ENCODE measurements at places on chromosomes 1 and 21.
A peak's percentile ranks its signal among the peaks of the same experiment; 100 is the strongest.

DNA sequence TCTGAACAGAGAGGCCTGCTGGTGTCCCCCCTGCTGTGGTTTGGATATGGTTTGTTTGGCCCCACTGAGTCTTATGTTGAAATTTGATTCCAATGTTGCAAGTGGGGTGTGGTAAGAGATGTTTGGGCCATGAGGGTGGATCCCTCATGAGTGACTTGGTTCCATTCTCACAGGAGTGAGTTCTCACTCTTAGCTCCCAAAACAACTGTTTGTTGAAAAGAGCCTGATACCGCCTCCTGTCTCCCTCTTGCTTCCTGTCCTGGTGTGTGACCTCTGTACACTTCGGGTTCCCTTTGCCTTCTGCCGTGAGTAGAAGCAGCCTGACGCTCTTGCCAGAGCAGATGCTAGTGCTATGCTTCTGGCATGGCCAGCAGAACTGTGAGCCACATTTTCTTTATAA lies 60.5 kb downstream of the C21orf91 start:
- no peak for DNase-seq

DNA sequence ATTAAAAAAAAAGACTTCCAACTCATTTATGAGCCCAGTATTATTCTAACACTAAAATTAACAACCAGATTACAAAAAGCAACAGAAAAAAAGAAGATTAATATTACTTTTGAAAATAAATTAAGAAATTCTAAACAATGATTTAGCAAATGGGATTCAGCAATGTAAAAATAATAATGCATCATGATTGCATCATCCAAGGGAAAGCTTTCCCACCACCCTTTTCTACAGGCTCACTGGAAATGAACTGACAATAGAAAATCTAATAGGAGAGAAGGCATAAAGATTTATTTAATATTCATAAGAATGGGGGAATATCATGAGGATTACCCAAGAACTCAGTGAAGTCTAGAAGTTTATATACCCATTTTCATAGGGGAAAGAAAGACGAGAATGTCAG lies 1671.9 kb downstream of the NCAM2 start:
- no peak for DNase-seq

- no peak for DNase-seq
Measured at GRCh38 chr21:15212206-15212605, 147.4 kb upstream of the NRIP1 start.

- DNase-seq: peak; percentile 75
Measured at GRCh38 chr1:89523572-89524368, 859 bp upstream of the LRRC8B start.

- DNase-seq: peak; percentile 8
Measured at GRCh38 chr1:173206816-173207568, at the start of gene TNFSF4. Gene TNFSF4 (minus strand): TSS chr1:173207331. CDS start chr1:173207176, 155 bp downstream.

DNA sequence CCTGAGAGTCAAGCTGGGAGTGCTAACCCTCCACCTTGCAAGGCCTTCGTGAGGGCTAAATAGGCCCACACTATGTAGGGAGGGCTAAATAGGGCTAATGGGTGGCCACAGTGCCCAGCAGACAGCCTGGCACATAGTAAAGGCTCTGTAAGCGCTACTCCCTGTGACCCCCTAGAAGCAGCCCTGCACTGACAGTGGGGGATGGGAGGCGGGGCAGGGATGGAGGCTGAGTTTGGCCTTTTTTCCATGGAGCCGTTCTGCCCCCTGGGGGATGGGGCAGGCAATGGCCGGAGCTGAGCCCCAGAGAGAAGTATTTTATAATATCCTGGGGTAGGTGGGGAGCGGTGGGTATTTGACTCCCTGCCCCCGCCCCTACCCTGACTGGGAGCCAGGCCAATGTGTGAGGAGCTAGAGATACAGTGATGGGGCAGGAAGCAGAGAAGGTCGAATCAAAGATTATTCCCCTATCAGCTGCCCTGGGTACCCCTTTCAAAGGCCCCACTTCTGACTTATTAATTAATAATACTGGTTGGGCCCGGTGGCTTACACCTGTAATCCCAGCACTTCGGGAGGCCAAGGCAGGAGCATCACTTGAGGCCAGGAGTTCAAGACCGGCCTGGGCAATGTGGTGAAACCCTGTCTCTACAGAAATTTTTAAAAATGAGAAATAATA lies 42.3 kb downstream of the LACTBL1 start:
- peak; percentile 92 for DNase-seq

DNA sequence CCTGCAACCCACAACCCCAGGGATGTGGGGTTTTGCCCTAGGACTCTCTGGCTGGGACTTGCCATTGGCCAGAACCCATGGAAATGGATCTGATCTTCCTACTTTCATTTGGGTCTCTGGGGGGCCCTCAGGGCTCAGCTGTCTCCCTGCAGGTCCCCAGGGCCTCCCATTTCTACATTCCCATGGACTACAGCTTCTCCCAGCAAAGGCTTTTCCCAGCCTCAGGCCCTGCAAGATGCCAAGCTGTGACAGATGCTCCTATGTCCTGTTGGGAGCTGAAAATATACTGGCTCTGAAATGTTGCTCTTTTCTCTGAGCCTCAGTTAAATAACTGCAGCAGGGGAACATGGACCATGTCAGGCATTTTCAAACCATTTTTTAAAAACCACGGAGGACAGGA lies 99.5 kb upstream of the IGSF21 start:
- DNase-seq: no peak

GRCh38 chr1:151716771-151717631 lies at the start of gene CELF3:
Gene CELF3 (minus strand): TSS chr1:151716803. CDS start chr1:151716020, 783 bp downstream.
- peak; percentile 86 for DNase-seq

- no peak for DNase-seq
Measured at GRCh38 chr1:30689901-30690645, 33.3 kb downstream of the MATN1 start.

GRCh38 chr1:77227381-77227780 lies 8.2 kb upstream of the PIGK start:
- no peak for DNase-seq

DNA sequence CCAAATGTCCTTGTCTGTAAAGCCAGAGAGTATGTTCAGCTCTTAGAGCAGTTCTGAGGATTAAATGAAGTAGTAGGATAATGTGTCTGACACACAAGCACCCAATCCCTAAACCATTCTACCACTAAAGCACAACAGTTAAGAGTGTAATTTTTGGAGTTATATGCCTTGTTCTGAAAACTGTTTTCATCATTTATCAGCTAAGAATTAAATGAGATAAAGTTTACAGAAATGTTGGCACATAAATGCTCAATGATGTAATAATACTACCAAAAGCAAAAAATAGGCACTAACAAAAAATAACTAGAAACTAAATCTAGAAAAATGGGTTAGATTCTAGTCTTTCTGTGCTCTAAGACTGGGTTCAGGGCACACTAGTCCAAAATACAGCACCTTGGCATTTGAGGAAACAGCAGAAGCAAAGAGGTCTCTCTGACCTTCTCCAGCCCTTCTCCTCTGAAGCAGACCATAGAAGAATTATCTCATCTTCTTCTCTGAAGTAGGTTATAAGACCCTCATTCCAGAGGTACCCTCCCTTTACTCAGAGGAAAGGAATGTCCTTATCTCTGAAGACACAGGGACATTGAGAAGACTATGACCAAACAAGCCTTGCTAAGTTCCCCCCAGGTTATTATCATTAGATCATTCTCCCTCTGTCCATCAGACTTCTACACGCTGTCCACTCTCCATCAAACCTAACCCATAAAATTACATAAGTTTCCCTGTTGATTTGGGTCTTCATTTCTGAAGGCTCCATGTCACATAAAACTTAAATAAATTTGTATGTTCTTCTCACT lies 20.6 kb downstream of the ABL2 start:
- DNase-seq: no peak

- no peak for DNase-seq
Measured at GRCh38 chr1:107404756-107405155, 263.9 kb downstream of the NTNG1 start.

- DNase-seq: no peak
Measured at GRCh38 chr1:153643100-153643499, 9.2 kb downstream of the CHTOP start.

- DNase-seq: no peak
Measured at GRCh38 chr1:228013131-228013934, 6.5 kb downstream of the WNT3A start.

DNA sequence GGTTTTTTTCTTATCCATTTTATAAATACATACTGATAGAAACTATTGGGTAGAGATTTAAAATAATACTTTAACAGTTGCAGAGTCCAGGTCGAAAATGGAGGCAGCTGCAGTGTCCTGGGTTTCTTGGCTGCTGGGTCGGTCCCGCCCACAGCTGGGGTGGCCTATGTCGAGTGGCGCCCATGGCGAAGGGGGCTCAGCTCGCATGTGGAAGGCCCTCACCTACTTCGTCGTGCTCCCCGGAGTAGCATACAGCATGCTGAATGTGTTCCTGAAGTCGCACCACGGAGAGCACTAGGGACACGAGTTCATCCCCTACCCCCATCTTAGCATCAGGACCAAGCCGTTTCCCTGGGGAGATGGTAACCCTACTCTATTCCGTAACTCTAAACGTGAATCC lies 1304.9 kb upstream of the ADGRL2 start:
- no peak for DNase-seq

DNA sequence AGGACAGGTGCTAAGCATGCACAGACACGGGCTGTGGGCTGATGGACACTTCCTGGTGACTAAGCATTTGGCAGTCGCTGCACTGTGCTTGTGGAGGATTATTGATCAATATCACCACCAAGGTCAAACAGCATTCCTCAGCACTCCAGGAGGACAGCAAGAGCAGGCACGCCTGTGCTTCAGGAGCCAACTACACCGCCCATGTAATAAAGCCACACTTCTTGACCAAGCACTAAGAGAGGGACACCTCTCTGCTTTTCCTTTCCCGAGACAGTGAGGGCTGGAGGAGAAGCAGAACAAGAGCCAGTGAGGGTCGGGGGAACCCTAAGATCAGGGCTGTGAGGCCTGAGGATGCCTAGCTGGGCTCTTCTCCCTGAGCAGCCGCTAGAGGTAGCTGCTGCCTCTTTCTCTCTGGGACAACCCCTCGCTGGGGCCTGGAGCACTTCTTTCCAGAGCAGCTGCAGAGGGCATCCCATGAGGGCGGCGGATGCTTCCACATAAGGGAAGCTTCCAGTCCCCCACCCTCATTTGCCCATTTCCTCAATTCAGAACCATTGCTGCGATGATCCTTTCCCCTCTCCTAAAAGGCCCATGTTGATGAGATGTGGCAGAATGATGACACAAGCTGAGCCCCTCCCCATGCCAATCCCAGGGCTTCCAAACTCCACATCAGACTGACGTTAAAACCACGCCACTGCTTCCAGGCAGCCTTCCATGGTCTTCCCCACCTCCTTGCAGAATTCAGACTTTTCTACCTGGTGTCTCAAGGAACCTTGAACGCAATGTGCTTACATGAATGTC lies 19.1 kb downstream of the RAB7B start:
- DNase-seq: peak; percentile 86

DNA sequence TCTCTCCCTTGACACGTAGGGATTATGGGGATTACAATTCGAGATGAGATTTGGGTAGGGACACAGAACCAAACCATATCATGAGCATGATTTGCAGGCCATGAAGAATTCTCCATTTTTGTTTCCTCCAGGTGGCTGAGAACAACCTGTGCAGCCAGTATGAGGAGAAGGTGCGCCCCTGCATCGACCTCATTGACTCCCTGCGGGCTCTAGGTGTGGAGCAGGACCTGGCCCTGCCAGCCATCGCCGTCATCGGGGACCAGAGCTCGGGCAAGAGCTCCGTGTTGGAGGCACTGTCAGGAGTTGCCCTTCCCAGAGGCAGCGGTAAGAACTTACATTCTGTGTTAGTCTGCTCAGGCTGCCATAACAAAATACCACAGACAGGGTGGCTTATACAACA lies 9.7 kb downstream of the MX1 start:
- DNase-seq: no peak

- DNase-seq: no peak
Measured at GRCh38 chr1:225349826-225350225, 78.0 kb downstream of the LBR start.

DNA sequence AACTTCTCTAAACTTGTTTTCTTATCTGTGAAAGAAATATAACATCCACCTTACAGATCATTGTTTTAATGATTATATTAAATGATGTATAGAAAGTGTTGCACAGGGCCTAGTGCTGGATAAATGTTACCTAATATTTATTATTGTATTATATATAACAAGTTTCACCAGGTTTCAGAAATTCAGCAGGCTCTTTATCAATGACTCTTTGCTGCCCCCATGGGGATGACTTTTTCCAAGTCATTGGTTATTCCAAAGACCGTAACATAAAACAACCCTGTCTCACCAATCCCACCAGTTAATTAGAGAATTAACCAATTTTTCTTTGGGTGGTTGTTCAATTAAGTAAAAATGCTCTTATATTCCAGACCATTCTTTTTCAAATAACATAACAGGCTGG lies 7.3 kb upstream of the DEDD start:
- peak; percentile 81 for DNase-seq

- peak; percentile 94 for DNase-seq
Measured at GRCh38 chr1:158019171-158019868, 25.9 kb downstream of the KIRREL1 start.

DNA sequence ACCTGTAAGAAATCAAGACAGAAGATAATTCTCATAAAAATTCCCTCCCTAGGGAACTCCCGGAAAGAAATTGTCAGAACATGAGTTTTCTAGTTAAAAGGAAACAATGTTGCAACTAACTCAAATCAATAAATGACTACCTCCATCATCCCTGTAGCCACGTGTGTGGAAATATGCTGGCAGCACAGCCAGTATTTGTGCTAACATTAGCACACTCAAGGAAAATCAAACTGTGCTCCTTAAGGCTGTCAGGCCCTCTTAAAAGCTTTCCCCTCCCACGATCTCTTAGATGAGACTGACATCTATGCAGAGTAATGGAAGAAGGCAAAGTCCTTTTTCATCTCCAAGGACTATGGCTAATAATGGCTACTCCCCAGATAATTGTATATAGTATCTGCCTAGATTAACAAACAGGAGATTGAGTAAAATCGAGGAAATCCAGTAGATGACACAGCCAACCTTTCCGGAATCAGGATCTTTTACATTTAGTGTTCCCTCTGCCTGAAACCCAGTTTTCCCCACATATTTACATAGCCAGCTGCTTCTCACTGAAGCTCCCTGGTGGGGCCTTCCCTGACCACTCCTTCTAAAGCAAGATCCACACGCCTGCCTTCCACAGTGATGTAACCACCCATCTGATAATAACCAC lies 50.9 kb upstream of the NR5A2 start:
- DNase-seq: peak; percentile 28

DNA sequence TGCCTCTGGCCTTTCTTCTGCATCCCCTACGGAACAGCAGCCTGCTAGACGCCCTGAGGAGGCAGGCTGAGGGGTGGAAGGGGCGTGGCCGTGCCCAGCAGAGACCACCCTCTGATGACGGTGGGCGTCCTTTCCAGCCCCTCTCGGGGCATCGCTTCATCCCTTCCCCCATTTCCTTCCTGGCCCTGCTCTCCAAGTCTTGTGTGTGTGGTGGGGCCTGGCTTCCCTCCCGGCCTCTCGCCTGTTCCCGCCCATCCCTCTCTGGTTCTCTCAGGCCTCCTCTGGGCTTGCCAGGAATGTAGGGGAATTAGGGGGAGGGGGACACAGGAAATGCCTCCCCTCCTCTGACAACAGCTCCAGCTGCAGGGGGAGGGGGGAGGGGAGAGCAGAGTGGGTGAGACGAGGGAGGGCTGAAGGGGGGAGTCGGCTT lies 51.1 kb downstream of the SKI start:
- DNase-seq: peak; percentile 99
